ENCODE measurements at places on chromosomes 3 and 15.

- no peaks in the 10 kb centered on the region for H3K27me3 ChIP-seq
- DNase-seq, result no peak
- H3K4me3 ChIP-seq, result no peak overlapping the region
- H3K27ac ChIP-seq, result no peak overlapping the region
Measured at GRCh38 chr3:113241292-113242095, 30.1 kb downstream of the BOC start.

DNA sequence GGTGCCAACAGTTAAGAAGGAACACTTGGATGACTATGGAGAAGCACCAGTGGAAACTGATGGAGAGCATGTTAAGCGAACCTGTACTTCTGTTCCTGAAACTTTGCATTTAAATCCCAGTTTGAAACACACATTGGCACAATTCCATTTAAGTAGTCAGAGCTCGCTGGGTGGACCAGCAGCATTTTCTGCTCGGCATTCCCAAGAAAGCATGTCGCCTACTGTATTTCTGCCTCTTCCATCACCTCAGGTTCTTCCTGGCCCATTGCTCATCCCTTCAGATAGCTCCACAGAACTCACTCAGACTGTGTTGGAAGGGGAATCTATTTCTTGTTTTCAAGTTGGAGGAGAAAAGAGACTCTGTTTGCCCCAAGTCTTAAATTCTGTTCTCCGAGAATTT, 3.0 kb downstream of the SKIL start:
- no peak for DNase-seq
- H3K36me3 ChIP-seq, result no peaks in the 10 kb centered on the region
- H3K27ac ChIP-seq, result no peak overlapping the region
- H3K27me3 ChIP-seq, result no peaks in the 10 kb centered on the region
- peaks cover 3% of the 10 kb centered on the region for H3K4me1 ChIP-seq

DNA sequence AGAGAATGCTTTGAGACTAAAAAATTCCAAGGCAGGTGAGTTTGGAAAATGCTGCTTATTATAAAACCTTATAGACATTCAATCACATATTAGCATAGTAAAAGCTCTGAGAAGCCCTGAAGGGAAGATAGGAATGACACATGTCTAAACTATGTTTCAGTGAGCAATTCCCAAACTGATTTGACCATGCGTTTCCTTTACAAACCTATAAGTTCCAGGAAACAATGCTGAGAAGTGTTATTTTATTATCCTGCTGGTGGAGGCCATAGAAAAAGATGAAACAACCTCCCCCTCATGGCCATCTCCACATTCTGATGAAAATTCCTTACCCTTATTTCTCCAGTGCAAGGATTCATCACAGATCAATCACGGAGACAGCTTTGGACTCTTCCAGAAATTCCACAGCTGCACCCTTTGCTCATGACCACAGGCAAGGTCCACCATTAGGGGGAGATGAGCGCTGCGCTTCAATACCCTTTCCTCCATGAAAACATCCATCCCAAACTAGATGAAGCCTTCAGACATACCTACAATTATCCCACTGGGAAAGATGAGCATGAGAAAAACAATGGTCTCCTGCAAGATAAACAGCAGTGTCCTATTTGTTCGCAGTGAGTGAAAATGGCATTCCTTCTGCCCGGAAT, 372.1 kb downstream of the MAGI1 start:
- H3K27me3 ChIP-seq, result no peaks in the 10 kb centered on the region
- H3K4me1 ChIP-seq, result no peaks in the 10 kb centered on the region
- no peak overlapping the region for H3K4me3 ChIP-seq
- no peak overlapping the region for H3K27ac ChIP-seq
- H3K36me3 ChIP-seq, result no peaks in the 10 kb centered on the region
- DNase-seq, result no peak

- no peaks in the 10 kb centered on the region for H3K36me3 ChIP-seq
- H3K4me1 ChIP-seq, result peaks cover 20% of the 10 kb centered on the region
Measured at GRCh38 chr3:186096290-186096689, 12.6 kb downstream of the ETV5 start.

DNA sequence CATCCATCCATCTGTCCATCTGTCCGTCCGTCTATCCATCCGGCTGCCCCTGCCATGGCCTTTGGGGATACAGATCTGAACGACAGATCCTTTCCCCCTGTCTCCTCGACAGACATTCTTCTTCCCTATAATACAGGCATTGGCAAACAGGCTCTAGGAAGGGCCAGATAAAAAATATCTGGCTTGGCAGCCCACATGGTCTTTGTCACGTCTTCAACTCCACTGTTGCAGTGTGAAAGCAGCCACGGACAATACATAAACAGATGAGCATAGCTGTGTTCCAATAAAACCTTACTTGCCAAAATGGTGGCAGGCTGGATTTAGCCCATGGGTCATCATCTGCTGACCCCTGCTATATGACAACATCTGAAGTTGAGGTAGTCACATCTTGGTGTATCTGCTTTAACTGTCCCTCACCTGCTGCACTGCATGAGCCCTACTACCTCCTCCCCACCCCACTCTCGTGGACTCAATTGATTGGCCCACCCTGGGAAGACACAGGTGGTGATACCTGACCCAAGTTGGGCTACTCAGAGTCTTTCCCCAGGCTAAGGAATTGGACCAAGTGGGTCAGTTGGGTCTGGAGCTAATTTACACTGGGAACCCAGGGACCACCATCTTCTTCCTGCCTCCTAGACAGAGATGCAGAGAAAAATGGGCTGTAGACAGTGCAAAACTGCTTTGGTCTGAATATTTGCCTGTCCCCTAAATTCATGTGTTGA, 128.4 kb upstream of the SMAD3 start:
- no peak overlapping the region for H3K4me3 ChIP-seq
- no peak for DNase-seq
- H3K27me3 ChIP-seq, result no peaks in the 10 kb centered on the region
- peaks cover 18% of the 10 kb centered on the region for H3K4me1 ChIP-seq
- no peak overlapping the region for H3K27ac ChIP-seq

DNA sequence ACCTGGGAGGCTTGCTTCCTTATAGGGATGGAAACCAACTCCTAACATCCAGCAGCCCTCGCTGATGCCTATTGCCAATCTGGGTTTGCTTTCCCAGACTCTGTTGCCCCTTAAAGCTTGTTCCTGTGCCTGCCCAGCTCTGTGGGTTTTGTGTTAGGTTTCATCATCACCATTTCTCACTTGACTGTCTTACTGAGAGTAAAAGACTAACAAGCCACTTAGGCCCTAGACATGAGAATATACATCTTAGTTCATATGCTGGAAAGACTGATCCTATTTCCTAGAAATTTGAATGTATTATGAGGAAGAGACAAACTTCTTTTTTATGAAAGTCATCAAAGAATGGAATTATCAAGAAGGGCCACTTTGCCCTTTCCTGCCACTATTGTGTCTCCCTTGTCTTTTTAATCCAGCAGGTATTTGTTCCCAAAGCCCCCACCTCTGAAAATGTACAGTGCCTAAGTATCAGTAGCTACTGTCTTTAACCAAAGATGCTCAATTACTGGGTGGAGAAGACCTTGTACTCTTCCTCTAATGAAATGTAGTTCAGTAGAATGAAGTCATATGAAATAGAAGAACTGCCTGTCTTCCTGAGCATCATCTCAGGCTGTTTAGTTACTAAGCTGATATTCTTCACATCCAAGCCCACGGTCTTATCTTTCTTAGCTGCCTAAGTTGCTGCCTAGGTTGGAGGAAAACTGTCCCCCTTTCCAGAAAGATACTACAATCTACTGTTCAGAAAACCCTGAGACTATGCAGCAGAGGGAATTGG, 59.8 kb upstream of the ZPLD1 start:
- H3K27ac ChIP-seq, result no peak overlapping the region
- H3K36me3 ChIP-seq, result no peaks in the 10 kb centered on the region
- H3K4me3 ChIP-seq, result no peak overlapping the region
- no peak for DNase-seq
- no peaks in the 10 kb centered on the region for H3K4me1 ChIP-seq

GRCh38 chr3:131444180-131444579, 58.6 kb downstream of the MRPL3 start:
- no peak overlapping the region for H3K27ac ChIP-seq
- no peaks in the 10 kb centered on the region for H3K4me1 ChIP-seq
- H3K36me3 ChIP-seq, result no peaks in the 10 kb centered on the region
- no peaks in the 10 kb centered on the region for H3K27me3 ChIP-seq
- no peak for DNase-seq
- no peak overlapping the region for H3K4me3 ChIP-seq

GRCh38 chr3:8746780-8747345, 13.3 kb downstream of the CAV3 start:
- no peak overlapping the region for H3K4me3 ChIP-seq
- H3K27me3 ChIP-seq, result no peaks in the 10 kb centered on the region
- no peak for DNase-seq

- H3K27me3 ChIP-seq, result no peaks in the 10 kb centered on the region
- DNase-seq, result no peak
- no peak overlapping the region for H3K4me3 ChIP-seq
- no peaks in the 10 kb centered on the region for H3K4me1 ChIP-seq
Measured at GRCh38 chr3:113092746-113093145, 102.0 kb downstream of the GTPBP8 start.

GRCh38 chr3:156455839-156456238, 99.1 kb downstream of the SSR3 start:
- no peak overlapping the region for H3K4me3 ChIP-seq
- no peaks in the 10 kb centered on the region for H3K27me3 ChIP-seq
- H3K36me3 ChIP-seq, result no peaks in the 10 kb centered on the region
- DNase-seq, result peak; percentile 11
- H3K27ac ChIP-seq, result peak overlapping the region; percentile 45
- peaks cover 17% of the 10 kb centered on the region for H3K4me1 ChIP-seq

DNA sequence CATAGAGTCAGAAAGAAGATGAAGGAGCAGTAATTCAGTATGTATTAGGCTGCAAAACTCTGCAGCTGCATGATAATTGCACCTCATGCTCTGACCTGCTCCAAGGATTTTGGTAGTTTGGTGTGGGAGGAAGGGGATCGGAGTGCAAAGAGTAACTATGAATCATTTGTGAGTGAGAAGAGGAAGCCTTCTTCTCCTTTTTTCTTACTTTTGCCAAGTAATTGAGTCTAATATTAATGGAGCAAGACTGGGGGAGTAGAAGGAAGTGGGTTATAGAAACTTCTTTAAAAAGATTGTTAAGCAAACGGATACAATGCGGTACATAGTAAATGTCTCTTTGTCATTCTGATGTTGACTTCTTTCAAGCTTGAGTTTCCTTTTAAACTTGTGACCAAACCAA, 276.5 kb downstream of the EDEM1 start:
- no peaks in the 10 kb centered on the region for H3K36me3 ChIP-seq
- DNase-seq, result no peak
- H3K27me3 ChIP-seq, result no peaks in the 10 kb centered on the region
- no peaks in the 10 kb centered on the region for H3K4me1 ChIP-seq

GRCh38 chr15:69914960-69915359, 182.8 kb downstream of the TLE3 start:
- H3K27ac ChIP-seq, result no peak overlapping the region
- no peaks in the 10 kb centered on the region for H3K36me3 ChIP-seq
- H3K4me1 ChIP-seq, result no peaks in the 10 kb centered on the region

- H3K36me3 ChIP-seq, result no peaks in the 10 kb centered on the region
- H3K4me3 ChIP-seq, result no peak overlapping the region
- no peak overlapping the region for H3K27ac ChIP-seq
- H3K27me3 ChIP-seq, result no peaks in the 10 kb centered on the region
Measured at GRCh38 chr3:159305017-159305416, 503.2 kb downstream of the MFSD1 start.

- no peak overlapping the region for H3K27ac ChIP-seq
- no peaks in the 10 kb centered on the region for H3K36me3 ChIP-seq
- no peaks in the 10 kb centered on the region for H3K27me3 ChIP-seq
- DNase-seq, result no peak
- no peaks in the 10 kb centered on the region for H3K4me1 ChIP-seq
Measured at GRCh38 chr3:43389388-43390254, 103.3 kb downstream of the SNRK start.

All from Caco-2 (cell line).